ENCODE measurements at places on chromosomes 2 and 18.

DNA sequence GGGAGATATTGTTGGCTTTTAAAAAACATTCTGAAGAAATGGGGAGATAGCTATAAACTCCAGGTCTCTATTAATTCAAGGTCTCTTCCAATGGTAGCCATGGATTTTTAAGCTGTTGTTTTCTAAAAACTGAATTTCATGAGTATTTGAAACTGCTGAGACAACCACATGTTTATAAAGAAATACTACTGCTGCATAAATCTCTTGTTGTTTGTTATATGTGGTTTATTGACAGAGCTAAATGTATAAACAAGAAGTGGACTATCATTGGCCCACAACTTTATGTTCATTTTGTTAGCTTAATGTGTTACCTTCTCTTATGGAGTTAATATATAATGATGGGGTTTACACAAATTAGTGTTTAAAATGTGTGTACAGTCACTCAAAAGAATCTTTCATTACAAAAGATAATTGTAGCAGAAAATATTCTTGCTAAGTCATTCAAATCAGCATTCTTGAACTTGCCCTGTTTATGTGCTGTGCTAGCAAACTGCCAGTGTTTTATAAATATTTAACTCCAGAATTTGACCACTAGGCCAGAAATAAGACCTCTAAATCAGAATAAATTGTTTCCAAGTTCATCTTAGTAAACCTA, 242.1 kb downstream of the TMX3 start:
- no peak for DNase-seq

GRCh38 chr2:1831620-1832367, 87.5 kb upstream of the PXDN start:
- no peak for DNase-seq

- DNase-seq, result no peak
Measured at GRCh38 chr2:237627441-237628246, at the start of gene LRRFIP1. TSS of gene LRRFIP1 (plus strand) at chr2:237627587. CDS start at chr2:237627645, 58 bp downstream.

- DNase-seq, result no peak
Measured at GRCh38 chr2:76194031-76194775, 483.5 kb upstream of the GCFC2 start.

GRCh38 chr2:231016566-231017230, 20.6 kb upstream of the C2orf72 start:
- DNase-seq, result no peak

DNA sequence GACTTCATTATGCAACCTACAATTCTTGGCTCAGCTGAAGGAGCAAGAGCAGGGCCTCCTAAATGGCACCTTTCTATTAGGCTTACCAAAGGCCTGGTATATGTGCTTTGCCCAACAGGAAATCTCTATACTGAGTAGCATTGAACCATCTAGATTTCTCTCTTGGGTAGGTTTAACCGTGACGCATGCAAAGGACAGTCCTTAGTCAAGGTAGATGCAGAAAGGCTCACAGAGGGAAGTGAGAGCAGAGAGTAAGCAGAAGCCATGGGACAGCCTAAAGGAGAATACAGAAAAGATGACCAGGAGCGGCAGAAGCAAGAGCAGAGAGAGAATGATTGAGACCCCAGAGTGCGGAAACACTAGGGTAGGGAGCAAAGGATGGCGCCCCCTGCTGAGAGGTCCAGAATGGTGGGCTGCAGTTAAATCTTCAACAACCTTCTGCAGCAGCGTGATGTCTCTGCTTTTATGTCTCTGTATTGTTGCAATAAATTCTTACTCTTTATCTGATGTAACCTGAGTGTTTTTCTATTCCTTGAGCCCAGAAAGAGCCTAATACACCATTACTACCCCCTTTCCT, 4.7 kb upstream of the OSBPL1A start:
- no peak for DNase-seq

GRCh38 chr2:112065966-112066365, 10.9 kb downstream of the TMEM87B start:
- no peak for DNase-seq

DNA sequence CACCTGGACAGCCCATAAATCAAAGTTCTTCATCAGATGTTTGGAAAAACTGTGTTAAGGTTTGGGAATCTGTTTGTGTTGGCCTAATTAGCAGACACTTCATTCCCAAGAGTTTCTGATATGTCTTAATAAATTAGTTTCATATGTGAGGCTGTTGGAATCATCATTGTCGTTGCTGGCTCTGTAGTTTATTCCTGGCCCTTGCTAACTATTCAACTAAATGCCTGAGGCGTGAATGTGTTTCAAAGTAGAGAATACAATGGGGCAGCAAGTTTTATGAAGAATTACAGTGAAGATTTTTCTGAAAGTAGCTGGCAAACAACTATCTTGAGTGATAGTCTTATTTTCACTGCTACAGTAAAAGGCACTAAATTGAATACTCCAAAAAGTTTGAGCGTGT, 141.1 kb downstream of the PARD3B start:
- DNase-seq, result no peak

DNA sequence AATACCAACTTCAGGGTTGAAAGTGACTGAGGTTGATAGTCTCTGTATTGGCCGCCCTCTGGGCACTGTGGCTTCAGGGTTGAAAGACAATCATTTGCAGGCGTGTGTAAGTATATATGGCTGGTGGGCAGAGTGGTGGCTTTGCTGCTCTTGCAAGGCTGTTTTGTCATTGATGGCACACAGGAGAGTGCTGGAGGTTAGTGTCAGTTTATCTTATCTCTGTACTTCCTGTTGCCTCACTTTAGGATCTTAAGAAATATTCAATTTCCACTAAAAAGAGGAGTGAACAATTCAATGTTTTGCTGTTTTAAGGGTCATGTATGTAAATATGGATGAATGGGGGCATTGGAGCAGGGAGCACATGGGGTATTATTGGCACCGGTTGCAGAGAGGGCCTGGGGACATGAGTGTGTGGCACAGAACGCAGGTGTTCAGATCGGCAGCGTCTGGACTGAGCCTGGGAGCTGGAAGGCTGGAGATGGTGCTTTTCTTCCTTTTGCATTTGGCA, 51.5 kb downstream of the NCK2 start:
- DNase-seq, result peak; percentile 46

- no peak for DNase-seq
Measured at GRCh38 chr2:204154863-204155262, 218.3 kb downstream of the ICOS start.

GRCh38 chr2:127649684-127650040, 3.7 kb downstream of the GPR17 start:
- DNase-seq, result peak; percentile 86

Data from activated naive CD4-positive, alpha-beta T cell treated with Interleukin-2 at 50 U/mL for 16 hours (primary cell).